ENCODE measurements at places on chromosomes 1 and 21. TPM values are rescaled to one million over a fixed set of nuclear protein-coding genes. Genes with fewer than 3 reads are reported as not detected.

Gene SLC45A3
- total RNA-seq: 6.4 TPM

- H3K27ac ChIP-seq: no peak overlapping the region
- DNase-seq: no peak
- H3K27me3 ChIP-seq: no peaks in the 10 kb centered on the region
- H3K4me3 ChIP-seq: no peak overlapping the region
- no peaks in the 10 kb centered on the region for H3K36me3 ChIP-seq
- peaks cover 3% of the 10 kb centered on the region for H3K4me1 ChIP-seq
Observed at GRCh38 chr1:204624631-204625216, 60.8 kb downstream of the LRRN2 start.

GRCh38 chr21:44730028-44730395 is 18.6 kb upstream of the TSPEAR start:
- no peak overlapping the region for H3K4me3 ChIP-seq
- H3K4me1 ChIP-seq: no peaks in the 10 kb centered on the region
- H3K27ac ChIP-seq: no peak overlapping the region
- no peaks in the 10 kb centered on the region for H3K36me3 ChIP-seq

GRCh38 chr1:204125759-204126351 is 26.0 kb downstream of the ETNK2 start:
- no peak for DNase-seq
- H3K4me3 ChIP-seq: no peak overlapping the region
- H3K27me3 ChIP-seq: no peaks in the 10 kb centered on the region
- H3K36me3 ChIP-seq: peaks cover 35% of the 10 kb centered on the region
- H3K27ac ChIP-seq: peak overlapping the region; percentile 79
- peaks cover 29% of the 10 kb centered on the region for H3K4me1 ChIP-seq

DNA sequence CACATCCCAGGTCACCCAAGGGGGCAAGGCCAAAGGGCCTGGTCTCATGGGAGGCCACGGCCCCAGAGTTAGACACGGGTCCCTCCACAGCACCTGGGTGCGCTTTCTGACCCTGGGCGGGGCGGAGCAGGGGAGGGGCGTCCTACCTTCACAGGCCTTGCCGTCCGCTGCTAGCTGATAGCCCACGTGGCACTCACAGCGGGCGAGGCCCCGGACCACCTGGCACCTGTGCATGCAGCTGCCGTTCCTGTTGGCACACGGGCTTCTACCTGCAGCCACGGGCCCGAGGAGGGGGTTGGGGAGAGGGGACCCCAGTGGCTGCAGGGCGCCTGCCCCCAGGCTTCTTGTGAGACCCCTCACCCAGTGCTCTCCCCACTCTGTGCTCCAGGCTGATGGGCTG is 59.9 kb downstream of the ARHGEF16 start:
- no peaks in the 10 kb centered on the region for H3K27me3 ChIP-seq
- no peak overlapping the region for H3K4me3 ChIP-seq
- no peaks in the 10 kb centered on the region for H3K4me1 ChIP-seq
- no peak for DNase-seq
- no peak overlapping the region for H3K27ac ChIP-seq

GRCh38 chr1:81670286-81670685 is 130.4 kb upstream of the ADGRL2 start:
- H3K4me1 ChIP-seq: no peaks in the 10 kb centered on the region
- DNase-seq: peak; percentile 75
- no peaks in the 10 kb centered on the region for H3K27me3 ChIP-seq
- H3K36me3 ChIP-seq: no peaks in the 10 kb centered on the region

DNA sequence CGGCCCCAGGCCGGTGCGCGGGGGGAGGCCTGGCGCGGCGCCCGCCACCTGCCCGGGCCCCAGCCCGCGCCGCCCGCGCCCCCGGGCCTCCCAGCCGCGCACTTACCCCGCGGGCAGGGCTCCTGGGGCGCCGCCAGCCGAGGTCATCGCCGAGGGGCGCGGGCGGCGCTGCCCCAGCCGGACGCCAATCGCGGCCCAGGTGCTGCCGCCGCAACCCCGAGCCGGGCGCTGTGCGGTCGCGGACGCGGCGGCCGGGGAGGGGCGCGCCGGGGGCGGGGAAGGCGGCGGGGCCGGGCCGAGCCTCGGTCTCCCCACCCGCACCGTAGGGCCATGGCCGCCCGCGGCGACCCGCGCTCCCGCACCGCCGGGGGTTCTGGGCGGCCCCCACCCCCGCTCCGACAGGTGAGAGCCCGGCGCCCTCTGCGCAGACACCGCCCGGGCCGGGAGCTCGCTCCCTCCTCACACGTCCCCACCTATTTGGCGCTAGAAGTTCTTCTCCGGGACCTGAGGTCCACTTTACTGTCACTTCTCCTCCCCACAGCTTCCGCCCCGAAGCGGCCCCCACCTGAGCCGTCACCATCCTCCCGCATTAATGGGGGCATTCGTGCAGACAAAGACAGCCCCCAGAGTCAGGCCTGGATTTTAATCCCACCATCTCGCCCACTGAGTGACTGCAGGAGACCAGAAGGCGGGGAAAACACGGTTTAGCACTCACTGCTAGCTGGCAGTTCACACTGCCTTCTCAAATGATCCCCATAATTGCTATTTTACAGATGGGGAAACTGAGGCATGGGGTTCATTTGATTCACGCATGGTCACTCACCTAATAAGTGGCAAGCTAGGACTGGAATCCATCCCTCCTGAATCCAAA is at the start of gene TTC39A:
Gene TTC39A, minus strand, starts transcription at position 232 of the 871 bp plus-strand sequence. Its CDS starts 85 bp downstream, at position 147.
- H3K4me1 ChIP-seq: peaks cover 18% of the 10 kb centered on the region
- H3K27me3 ChIP-seq: peaks cover 15% of the 10 kb centered on the region
- H3K27ac ChIP-seq: peak within 1 kb of the TSS; percentile 85
- H3K36me3 ChIP-seq: no peaks in the 10 kb centered on the region

DNA sequence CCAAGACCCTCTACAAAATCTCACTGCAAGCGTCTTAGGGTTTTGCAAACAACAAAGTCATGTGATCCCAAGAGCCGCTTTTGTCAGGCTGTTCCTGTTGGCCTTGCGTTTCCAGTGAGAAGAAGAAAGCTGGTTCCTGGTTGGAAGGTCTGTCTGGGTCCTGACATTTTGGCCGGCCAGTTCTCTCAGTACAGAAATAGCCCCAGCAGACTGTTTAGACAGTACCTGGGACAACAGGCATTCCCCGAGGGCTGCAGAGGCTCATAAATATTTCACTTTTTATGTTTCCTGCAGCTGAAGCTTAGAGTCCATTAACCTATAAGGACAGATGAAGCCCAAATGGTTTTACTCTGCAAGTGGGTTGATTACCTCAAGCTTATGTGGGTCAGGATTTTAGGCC is 8.6 kb downstream of the GPR137B start:
- peaks cover 3% of the 10 kb centered on the region for H3K4me1 ChIP-seq
- H3K4me3 ChIP-seq: no peak overlapping the region
- no peak for DNase-seq
- H3K27me3 ChIP-seq: no peaks in the 10 kb centered on the region
- no peak overlapping the region for H3K27ac ChIP-seq

DNA sequence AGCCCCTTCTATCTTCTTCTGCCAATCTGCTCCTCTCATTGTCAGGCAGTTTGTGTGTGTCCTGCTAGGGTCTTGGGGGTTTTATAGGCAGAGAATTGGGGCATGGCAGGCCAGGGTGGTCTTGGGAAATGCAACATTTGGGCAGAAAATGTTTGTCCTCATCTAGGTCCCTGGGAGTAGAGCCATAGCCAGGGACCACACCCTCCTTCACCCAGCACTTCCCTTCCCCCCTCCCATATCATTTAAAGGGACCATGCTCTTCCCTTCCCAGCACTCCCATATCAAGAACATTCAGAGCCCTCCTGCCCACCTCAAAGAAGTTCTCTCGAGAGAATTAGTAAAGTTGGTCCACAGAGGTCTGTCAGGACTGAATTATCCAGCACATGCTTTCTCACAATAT is 41.7 kb downstream of the ZNF697 start:
- peaks cover 21% of the 10 kb centered on the region for H3K4me1 ChIP-seq
- no peak overlapping the region for H3K4me3 ChIP-seq
- no peak overlapping the region for H3K27ac ChIP-seq
- no peaks in the 10 kb centered on the region for H3K36me3 ChIP-seq
- no peak for DNase-seq

- no peaks in the 10 kb centered on the region for H3K27me3 ChIP-seq
- H3K4me3 ChIP-seq: no peak overlapping the region
- H3K27ac ChIP-seq: no peak overlapping the region
- no peaks in the 10 kb centered on the region for H3K36me3 ChIP-seq
- no peak for DNase-seq
Observed at GRCh38 chr1:48688102-48688760, 88.5 kb downstream of the BEND5 start.

DNA sequence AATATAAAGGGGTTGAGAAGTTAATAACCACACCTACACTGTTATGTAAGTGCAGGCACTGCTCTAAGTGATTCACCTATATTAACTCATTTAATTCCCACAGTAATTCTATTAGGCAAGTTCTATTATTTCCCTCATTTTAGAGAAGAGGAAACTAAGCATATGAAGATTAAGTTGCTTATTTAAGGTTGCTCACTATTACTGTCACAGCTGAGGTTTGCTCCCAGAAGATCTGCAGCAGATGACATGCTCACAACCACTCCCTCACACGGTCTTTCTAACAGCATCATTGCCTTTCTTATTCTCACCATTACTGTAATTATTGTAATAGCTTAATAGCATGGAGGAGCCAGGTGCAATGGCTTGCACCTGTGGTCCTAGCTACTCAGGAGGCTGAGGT is 196.4 kb upstream of the GREM2 start:
- no peaks in the 10 kb centered on the region for H3K4me1 ChIP-seq
- no peaks in the 10 kb centered on the region for H3K27me3 ChIP-seq
- no peak for DNase-seq
- no peaks in the 10 kb centered on the region for H3K36me3 ChIP-seq
- H3K4me3 ChIP-seq: no peak overlapping the region
- no peak overlapping the region for H3K27ac ChIP-seq

- peaks cover 3% of the 10 kb centered on the region for H3K4me1 ChIP-seq
- no peaks in the 10 kb centered on the region for H3K36me3 ChIP-seq
- no peak overlapping the region for H3K27ac ChIP-seq
- no peak for DNase-seq
Observed at GRCh38 chr1:62012095-62012494, 182.6 kb upstream of the L1TD1 start.

DNA sequence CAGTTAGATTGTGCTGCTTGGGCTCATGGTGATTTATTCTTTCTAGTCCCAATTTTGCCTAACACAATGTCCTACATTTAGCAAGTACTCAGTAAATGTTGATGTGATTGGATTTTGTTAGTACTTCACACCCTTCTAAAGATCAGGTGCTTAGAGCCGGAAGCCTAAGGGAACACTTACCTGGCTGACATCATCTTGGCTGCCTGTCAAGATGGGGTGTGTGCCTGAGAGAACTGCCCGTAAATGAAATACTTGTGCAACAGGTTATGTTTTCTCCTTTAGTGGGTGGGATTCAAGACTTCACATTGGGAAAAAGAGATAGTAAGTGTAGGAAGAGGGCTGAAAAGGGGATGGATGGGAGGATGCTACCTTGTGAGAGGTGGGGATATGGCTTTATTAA is 75.5 kb upstream of the MACF1 start:
- peaks cover 13% of the 10 kb centered on the region for H3K36me3 ChIP-seq
- peaks cover 80% of the 10 kb centered on the region for H3K4me1 ChIP-seq
- H3K27me3 ChIP-seq: no peaks in the 10 kb centered on the region
- peak overlapping the region; percentile 81 for H3K27ac ChIP-seq
- no peak for DNase-seq

DNA sequence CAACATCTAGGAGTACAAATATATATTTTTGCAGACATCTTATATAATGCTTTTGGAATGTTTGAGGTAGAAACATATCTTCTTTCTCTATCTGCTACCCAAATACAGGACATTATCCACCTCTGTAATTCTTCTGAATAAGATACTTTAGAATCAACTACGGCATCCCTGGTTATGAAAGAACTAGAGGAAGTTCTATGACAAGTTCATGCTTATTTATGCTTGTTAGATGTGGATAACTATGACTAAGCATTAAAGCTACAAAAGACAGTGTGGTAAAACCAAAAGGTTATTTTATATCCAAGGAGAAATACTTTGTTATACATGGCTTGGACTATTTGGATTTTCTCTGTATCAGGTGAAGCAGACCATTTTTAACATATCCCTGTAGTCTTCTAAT is 894.0 kb downstream of the KCNT2 start:
- no peaks in the 10 kb centered on the region for H3K4me1 ChIP-seq
- no peaks in the 10 kb centered on the region for H3K36me3 ChIP-seq
- no peaks in the 10 kb centered on the region for H3K27me3 ChIP-seq
- no peak for DNase-seq
- H3K4me3 ChIP-seq: no peak overlapping the region

DNA sequence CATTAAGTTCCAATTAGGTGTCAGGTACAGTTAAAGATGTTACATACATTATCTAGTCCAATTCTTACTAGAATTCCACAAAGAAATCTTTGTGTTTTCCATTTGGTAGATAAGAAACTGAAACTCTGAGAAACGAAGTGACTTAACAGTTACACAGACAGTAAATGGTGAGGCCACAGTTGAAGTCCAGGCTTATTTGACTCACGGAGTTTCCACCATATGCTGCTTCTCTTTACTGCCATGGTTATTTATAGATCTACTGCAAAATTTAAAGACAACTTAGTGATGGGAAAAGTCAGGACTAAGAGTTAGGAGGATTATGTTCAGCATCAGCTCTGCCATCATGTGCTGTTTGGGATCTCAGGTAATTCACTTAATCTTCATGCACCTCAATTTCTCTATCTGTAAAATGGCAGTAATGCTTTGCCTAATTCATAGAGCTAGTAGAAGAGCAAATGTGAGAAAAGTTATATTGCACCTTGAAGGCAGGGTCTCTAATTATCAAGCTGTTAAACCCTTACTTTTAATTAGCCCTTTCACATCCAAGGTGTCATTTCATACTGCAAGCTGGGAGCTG is 26.2 kb upstream of the SAMSN1 start:
- no peak overlapping the region for H3K27ac ChIP-seq
- H3K36me3 ChIP-seq: no peaks in the 10 kb centered on the region
- DNase-seq: no peak
- H3K4me3 ChIP-seq: no peak overlapping the region
- H3K4me1 ChIP-seq: no peaks in the 10 kb centered on the region

DNA sequence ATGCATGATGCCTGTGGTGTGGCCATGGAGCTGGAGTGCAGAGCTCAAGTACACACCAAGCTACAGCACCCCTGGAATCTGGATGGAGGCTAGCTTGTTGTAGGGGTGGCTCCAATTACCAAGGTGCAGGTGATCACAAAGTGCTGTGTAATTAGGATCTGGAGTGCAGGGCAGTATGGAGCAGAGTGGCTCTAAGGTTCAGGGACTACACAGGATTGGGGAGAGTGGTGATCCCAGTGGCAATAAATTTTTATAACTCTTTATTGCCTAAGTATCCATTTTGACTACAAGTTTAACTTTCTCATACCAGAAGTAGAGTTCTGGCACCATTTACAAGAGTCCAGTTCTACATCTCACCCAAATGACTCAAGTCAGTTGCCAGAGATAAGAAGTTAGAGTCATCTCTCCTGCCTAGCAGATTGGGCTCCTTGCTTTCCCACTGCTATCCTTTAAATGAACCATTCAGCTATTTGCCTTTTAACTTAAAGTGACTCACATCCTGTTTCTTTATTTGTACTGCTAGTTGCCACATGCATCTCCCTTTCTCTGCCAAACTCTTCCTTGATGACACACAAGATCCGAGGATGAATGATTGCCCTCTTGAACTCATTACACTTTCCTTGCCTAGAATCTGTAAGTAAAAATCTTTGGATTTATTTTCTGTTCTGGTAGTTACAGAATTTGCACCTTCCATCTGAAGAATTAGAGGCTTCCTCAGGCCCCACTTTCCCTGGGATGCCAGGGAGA is 427.2 kb downstream of the KCNT2 start:
- DNase-seq: no peak
- H3K36me3 ChIP-seq: no peaks in the 10 kb centered on the region
- H3K27me3 ChIP-seq: no peaks in the 10 kb centered on the region
- H3K4me1 ChIP-seq: no peaks in the 10 kb centered on the region
- H3K27ac ChIP-seq: no peak overlapping the region

All from upper lobe of left lung (tissue), 6 donors.